Stimulated activated CD4-positive, alpha-beta T cell treated with anti-CD3 and anti-CD28 coated beads, Interleukin-15, amount 100 ng/mL, for 24 hours (primary cell): ENCODE measurements at places on chromosomes 5 and 9.

DNA sequence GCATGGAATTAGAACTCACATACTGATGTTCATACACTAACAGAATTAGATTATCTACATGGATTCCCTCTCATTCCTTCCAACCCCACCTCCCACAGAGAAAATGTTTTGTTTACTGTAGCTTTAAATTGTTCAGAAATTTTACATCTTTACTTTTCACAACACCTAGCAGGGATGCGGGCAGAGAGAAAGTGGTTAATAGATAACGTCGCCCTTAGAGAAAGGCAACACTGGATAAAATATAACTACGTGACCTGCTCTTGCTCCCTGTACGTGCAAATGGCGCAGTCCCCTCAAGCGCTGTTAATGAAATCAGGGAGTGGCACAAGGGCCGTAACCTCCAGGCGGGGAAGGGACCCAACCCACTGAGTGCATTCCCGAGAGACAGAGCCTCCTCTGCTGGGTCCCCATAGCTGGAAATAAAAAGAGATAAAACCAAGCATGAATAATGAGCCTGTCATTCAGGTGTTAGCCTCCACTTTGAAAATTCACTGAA lies 125.3 kb upstream of the DAPK1 start:
- DNase-seq: no peak

DNA sequence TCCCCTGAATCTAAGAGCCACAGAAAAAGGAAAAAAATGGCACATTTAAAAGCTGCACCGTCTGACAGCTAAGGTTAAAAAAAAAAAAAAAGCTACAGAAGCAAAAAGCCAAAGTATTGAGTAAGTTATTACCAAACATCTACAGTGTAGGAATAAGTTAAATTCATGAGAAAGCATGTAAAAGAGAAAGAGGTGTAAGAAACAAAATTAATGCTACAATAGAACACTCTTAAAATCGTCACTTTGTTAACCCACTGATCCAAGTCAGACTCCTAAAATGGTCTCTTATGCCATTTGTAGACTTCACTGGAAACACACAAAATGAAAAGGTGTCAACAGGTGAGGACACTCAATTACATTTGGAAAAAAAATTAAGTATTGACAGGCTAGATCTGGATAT lies 120.2 kb downstream of the SSBP2 start:
- no peak for DNase-seq

- DNase-seq: no peak
Observed at GRCh38 chr5:92676215-92677165, 904.5 kb downstream of the NR2F1-AS1 start.

- DNase-seq: no peak
Observed at GRCh38 chr5:35890021-35891020, 33.6 kb downstream of the IL7R start.
